ENCODE measurements at places on chromosomes 5 and 9. TPM values are rescaled to one million over a fixed set of nuclear protein-coding genes. Genes with fewer than 3 reads are reported as not detected.

DNA sequence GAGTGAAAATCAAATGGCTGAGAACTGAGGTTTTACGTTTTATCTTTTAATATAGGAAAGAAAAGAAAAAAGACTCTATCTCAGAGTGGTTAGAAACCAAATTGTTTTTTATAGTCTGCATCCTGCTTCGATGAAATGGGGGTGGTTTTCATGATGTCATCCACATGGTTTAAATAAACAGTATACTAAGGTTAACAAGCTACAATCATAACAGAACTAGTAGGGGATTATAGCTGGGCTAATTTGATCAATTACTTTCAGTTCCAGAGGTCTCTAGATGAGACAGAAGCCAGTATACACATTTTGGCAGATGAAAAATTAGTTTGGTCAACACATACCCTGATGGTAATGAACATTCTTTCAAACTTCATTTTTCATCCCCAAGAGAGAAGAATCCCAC is 106.3 kb upstream of the SNX2 start:
- DNase-seq = no peak

- DNase-seq = no peak
Observed at GRCh38 chr9:33458444-33458843, 11.1 kb upstream of the AQP3 start.

GRCh38 chr9:76716085-76716672 is 48.1 kb upstream of the PCA3 start:
- no peak for DNase-seq

DNA sequence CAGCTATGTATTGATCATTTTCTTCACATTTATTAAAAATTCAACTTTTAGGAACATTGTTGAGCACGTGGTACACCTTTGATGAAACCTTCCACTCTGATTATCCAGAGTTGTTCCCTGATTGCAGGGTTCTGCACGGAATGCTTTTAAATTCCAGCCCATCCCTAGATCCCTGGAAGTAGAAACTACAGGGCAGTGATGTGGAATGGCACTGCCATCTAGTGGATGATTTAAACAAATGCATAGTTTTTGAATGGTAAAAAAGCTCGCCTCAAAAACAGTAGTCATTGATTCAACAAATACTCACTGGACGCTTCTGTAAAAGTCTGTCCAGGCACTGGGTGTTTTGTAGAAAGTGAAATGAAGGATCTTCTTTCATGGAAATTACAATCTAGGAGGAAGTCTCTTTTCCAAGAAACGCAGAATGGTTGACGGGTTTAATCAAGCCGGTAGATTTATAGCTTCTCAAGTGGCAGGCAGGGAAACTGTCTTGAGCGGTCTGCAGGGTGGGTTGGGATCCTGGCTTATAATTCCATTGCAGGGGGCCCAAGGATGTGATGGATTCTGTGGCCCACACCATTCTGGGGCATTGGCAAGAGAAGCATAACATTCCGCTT is 118.4 kb downstream of the ARHGAP26 start:
- DNase-seq = no peak

DNA sequence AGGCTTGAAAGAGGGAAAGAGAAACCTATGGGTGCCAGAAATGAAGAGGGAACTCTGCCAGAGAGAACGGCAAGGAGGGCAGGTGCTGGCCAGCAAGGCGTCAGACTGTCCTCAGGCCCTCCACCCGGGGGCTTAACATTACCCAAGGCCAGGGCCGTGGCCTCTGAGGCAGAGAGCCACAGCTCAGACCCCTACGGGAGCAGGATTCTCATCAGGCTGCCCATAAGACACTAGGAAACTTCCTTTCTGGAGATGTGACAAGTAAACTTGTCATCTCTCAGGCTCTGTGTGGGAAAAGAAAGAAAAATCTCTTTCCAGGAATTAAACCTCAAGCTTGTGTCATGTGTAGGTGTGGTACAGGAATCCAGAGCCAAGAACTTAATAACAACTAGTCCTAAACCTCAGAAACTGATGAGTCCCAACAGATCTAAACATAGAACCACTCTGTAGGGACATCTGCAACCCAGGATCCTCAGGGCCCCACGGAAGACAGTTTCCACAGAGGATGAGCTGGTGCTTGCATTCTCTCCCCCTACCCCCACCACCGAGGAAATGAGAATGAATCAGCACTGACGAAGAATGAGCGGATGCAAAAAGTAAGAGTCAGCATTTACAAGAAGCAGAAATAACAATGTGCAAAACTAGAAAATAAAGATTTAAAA is 74.3 kb downstream of the DCP2 start:
- DNase-seq = no peak

- DNase-seq = no peak
Observed at GRCh38 chr5:168030912-168031311, 260.5 kb upstream of the WWC1 start.

GRCh38 chr9:137158625-137159024 is 11.2 kb downstream of the LRRC26 start:
- DNase-seq = no peak

- no peak for DNase-seq
Observed at GRCh38 chr9:129851821-129852220, 16.6 kb downstream of the USP20 start.

DNA sequence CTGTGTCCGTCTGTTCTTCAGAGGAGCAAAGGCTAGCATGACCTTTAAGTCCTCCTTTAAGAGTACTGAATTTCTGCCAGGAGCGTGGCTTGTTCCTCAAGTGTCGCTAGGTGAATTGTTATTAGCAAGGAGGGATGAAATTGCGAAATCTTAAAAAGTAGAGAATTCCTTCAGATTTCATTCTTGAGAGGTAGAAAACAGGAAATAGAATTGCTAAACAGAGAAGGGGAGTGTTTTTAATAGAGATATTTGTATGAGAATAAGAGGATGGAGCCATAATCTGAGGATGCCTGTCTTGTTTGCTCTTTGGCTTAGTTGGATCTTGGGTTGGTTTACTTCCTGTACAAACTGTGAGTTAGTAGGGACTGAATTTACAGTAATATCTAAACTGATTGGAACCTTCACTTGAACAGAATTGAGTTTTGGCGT is 39.2 kb downstream of the EXOSC2 start:
- DNase-seq = no peak

GRCh38 chr5:153654504-153655200 is 164.2 kb downstream of the GRIA1 start:
- DNase-seq = no peak

GRCh38 chr9:113558632-113559502 is 95.3 kb downstream of the RGS3 start:
- DNase-seq = no peak

DNA sequence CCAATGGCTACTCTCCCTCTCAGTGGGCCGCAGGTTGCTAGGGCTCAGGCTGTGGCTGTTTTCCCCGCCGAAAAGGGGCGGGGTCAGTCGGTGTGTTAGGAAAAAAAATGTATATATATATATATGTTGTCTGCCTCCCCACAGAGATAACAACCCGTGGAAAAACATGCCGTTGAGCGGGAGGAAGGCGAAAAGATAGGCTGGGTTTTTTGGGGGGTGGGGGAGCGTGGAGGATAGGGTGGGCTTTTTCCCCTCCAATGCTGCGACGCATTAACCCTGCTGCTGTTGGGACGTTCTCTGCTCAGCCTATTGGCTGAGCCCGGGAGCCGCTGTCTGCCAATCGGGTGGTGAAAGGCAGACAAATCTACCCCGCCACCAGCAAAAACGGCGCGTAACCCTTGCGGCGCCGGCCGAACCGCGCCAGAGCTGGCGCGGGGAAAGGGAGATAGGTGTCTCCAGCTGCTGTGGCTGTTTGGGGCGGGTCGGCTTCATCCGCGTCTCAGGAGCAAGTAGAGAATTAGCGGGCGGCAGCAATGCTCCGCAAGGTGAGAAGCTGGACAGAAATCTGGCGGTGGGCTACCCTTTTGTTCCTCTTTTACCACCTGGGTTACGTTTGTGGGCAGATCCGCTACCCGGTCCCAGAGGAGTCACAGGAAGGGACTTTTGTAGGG is at the start of gene PCDHGC4:
TSS of gene PCDHGC4 (plus strand) at position 390 of the 671 bp plus-strand sequence. CDS start at position 534, 144 bp downstream.
- DNase-seq = no peak

- DNase-seq = no peak
Observed at GRCh38 chr5:55363856-55364255, 56.1 kb downstream of the MTREX start.

- DNase-seq = no peak
Observed at GRCh38 chr5:140258873-140259272, 44.0 kb downstream of the PFDN1 start.

GRCh38 chr9:28073270-28073669 is 500.0 kb upstream of the C9orf72 start:
- peak; percentile 51 for DNase-seq

DNA sequence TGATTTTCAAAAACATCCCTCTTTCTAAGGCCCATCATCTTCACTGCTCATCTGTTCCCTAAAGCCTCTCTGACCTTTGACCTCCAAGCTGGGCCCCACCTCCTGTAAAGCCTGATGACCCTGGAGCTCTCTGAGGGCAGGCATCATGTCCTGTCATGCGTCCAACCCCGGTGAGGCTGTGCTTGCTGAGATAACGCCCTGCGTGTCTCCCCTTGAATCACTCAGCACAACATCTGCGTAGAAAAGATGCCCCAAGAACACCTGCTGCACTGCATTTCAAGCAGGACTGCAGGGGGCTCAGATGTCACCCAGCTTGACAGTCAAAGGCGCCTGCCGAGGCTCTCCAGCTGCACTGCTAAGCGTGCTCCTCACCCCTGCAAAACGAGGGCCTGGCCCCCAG is 78.0 kb downstream of the OTULIN start:
- DNase-seq = no peak

DNA sequence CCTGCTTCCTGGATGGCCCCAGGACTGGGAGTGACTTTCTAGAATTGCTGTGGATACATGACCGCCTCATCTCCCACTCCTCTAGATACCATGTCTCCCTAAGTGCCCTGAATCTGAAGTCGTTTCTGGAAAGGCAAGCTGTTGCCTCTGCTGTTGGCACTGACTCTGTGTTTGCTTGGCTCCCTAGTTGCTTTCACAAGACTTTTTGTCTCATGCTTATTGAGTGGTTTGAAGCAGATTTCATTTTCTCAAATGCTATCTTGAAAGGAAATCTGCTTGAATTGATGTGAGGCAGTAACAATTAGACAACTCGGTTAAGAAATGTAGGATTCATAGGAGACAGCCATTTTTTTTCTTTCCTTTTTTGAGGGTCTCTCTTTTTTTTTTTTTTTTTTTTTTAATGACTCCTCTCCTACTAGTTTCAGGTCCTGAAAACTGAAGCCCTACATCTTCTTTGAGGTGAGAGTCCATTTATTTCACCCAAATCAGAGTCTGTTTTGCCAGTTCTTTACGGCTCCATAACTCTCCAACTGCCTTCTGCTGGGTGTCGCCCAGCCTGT is 65.9 kb downstream of the PRDM6 start:
- no peak for DNase-seq

- DNase-seq = no peak
Observed at GRCh38 chr9:124014211-124014955, 2.8 kb downstream of the LHX2 start.

GRCh38 chr5:7609726-7610125 is 213.8 kb downstream of the ADCY2 start:
- DNase-seq = no peak

DNA sequence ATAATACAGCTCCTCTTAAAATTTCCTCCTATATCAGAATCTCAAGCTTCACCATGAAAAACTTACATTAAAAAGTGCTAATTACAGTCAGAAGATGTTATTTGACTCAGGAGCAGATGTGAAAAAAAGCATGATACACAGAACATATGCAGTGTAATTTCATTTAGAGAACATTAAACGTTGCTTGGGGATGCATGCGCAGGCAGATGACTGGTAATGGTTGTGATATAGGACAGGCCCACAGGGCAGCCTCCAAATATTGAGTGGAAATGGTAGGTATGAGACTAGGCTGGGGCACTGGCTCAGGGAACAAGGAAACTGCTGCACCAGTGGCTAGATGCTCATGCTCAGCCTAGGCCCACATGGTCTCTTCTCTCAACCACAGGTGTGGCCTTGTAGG is 69.7 kb downstream of the IARS1 start:
- DNase-seq = no peak

The PDE8B gene
- polyA plus RNA-seq = 6.0 TPM

The NTNG2 gene
- polyA plus RNA-seq = 0.50 TPM

The TRIM7 gene
- polyA plus RNA-seq = 0.16 TPM

The AK1 gene
- polyA plus RNA-seq = 35.9 TPM

The TPD52L3 gene
- polyA plus RNA-seq = not detected

The MTREX gene
- polyA plus RNA-seq = 76.9 TPM

The CDH6 gene
- 63.9 TPM for polyA plus RNA-seq

The RNF183 gene
- polyA plus RNA-seq = 6.4 TPM

The TAF11L2 gene
- polyA plus RNA-seq = not detected

The TERT gene
- polyA plus RNA-seq = 0.76 TPM

The ZSWIM6 gene
- polyA plus RNA-seq = 28.1 TPM

The ANKDD1B gene
- polyA plus RNA-seq = 3.8 TPM

The BTNL3 gene
- polyA plus RNA-seq = not detected

The GOLGA1 gene
- polyA plus RNA-seq = 17.8 TPM

The CDKN2A gene
- polyA plus RNA-seq = not detected

The PRLR gene
- 26.9 TPM for polyA plus RNA-seq

The SLCO6A1 gene
- polyA plus RNA-seq = not detected
